OCI-M1 (cell line): ENCODE measurements at places on chromosomes 3 and 15.

DNA sequence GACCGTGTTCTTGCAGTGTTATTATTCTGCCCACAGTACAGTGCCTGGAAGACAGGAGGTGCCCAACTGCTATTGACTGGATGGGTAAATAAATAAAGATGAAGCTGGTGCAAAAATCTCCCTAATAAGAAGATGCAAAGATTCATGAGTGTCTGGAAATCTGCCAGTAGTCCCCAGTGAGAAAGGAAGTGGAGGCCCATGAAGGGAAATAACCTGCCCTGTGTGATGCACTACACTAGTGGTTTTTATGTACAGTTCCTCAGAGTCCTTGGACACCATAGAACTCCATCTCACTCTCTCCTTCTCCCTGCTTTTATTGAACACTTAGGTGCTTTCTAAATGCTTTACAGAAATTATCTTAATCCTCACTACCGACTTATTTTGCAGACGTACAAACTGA, 8.3 kb upstream of the SUCLG2 start:
- DNase-seq = no peak

- DNase-seq = no peak
Observed at GRCh38 chr3:80055306-80055705, 287.5 kb upstream of the ROBO1 start.

DNA sequence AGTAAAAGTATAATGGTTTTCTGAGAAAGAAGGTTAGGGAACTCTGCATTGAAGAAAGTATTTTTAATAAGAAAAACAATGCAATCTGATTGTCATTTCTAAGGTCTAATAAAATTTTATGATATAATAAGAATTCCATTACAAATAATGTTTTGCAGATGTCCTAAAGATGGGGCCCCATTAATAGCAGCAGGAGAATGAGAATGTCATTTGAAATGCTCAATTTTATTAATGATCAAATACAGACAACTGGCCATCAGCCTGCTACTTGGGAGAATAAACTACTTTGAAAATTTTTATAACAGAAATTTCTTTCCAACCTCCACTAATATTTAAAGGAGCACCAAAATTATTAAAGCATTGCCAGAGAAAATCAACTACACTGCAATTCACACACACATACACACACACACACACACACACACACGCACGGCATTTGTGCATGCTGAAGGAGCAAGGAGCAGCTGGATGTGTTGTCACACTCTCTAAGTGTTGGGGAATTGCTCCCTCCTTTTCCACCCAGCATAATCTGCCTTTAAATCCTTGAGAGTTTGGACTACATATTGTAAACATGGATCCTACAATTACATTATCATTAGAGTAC, 109.5 kb downstream of the THRB start:
- DNase-seq = no peak

DNA sequence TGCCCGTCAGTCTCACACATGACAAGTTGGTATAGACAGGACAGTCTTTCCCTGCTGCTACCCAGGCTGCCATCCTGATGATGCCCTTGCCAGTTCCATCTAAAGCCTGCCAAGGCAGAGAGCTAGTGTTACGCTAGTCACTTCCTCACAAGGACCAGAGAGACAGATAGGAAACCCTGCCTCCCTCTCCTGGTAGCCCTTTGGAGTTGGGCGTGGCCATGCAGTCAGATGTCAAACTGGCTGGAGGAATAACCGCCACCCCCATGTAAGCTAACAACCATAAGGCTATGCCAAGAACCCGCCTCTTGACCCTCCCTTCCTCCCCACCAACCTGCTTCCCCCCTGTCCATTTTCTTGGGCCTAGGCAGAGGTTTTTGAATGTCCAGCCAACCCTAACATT, 2.8 kb downstream of the TMEM115 start:
- DNase-seq = peak; percentile 10

GRCh38 chr3:129238945-129239705, 10.3 kb upstream of the COPG1 start:
- peak; percentile 96 for DNase-seq

DNA sequence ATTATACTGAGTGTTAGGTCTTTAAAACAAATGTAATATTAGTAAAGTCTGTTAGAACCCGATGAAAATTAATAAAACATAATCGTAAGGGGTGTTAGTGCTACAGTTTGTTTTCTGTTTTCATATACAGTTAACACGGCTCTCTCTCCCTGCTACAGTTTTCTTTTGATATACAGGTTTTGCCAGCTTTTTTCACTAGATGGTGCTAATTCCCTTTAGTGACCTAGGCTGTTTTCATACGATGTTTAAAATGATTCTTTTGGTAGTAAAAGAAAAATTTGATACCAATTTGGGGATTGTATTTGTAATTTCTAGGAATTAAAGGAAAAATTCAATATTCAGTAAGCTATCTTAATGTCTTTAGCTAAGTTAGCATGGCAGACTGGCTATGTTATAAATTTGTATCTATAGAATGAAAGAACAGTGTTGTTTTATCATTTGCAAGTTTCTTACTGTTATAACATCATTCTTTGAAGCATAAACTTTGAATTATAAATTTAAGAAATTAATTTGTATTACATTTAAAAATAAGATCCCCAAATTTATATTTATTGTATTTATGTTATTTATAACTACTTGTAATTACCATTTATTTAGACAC, 11.5 kb downstream of the APH1B start:
- DNase-seq = peak; percentile 79

DNA sequence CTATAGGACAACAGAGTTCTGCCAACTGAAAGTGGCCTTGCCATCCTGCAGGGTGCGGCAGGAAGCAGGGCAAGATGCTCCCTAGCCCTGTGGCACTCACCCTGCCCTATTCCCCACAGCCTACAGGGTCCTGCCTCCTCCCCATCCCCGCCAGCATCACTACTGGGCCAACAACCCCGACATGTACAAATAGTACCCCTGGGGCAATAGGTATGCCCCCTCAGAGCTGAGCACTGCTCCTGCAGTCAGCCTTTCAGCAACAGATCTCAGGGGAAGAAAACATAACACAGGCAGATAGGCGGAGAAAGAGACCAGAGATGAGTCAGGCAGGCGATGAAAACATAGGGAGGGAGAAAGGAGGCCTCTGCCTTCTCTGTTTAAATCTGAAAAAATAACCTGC, 74.7 kb downstream of the XXYLT1 start:
- no peak for DNase-seq

DNA sequence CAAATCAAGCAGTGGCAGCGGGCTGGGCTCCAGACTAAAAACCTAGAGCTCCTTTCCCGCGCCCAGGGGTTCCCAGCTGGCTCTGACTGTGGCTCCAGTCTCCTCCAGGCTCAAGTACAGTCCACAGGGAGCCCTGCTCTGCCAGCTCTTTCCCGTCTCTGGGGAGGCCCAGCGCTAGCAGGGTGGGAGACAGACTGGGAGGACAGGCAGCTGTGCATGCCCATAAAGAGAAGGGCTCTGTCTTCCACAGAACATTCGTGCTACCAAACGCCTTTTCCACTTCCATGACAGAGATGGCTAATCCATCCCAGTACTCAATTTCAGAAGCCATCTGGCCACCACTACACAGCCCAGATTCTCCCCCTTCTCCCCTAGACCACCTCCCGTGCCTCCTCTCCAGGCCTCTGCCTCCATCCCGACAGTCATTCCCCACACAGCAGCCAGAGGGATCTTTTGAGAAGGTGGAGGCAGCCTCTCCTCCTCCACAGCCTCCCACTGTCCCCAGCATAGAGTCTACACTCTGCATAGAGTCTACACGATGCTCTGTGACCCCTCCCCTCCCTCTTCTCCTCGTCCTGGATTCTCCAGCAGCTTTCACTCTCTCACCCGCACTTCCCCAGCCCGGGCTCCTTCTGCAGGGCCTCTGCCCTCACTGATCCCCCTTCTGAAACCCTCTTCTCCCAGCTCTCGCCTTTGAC, 6.8 kb upstream of the DUSP7 start:
- DNase-seq = no peak

GRCh38 chr15:51702710-51703109, 21.4 kb downstream of the SCG3 start:
- DNase-seq = peak; percentile 72

DNA sequence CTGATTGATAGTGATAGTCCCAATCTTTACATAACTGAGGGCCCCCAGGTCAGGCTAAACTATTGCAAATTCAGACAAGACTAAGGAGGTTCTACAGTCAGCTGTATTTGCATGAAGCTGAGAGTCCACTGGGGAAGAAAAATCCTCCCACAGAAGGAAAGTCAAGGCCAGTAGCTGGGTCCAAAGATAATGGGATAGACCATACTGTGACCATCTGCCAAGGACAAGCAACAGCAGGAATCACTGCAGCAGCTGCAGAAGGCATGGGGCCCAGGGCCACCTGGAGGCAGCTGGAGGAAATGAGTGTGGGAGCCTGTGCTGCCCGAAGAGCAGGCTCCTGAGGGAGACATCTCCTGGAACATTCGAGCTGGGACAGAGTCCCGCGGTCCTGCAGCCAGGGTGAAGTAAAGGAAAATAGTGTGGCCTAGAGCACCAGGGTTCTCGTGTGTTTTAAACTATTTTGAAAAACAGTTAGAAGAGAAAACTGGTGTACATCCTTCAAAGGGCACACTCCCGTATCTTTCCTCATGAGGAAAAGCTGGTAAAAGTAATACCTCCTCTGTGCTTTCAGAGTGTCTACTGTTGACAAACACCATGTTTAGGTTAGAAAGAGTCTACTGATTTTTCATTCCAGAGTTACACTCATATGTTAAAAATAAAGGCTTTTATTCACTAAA, 13.2 kb upstream of the TMEM212 start:
- peak; percentile 63 for DNase-seq

DNA sequence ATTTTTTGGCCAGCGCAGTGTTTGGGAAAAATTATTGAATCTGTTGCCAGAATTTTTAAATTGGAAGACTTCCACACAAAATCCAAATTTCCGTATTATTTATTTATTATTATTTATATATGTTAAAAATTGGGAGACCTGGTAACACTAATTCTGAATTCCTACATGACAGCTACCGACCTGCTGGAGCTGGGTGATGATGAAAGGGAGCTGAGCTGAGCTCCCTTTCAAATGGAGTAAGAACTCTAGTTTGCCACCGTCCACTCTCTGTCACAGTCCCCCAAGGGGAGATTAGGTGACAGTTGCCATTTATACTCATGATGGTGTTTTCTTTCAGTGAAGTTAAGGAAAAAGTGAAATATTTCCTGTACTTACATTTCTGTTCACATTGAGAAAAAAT, 1.4 kb downstream of the CRTC3 start:
- DNase-seq = peak; percentile 13

GRCh38 chr3:171790898-171791691, 19.2 kb downstream of the PLD1 start:
- DNase-seq = no peak

GRCh38 chr15:66075947-66076346, 177.6 kb downstream of the MEGF11 start:
- DNase-seq = no peak

GRCh38 chr3:54608041-54608440, 319.8 kb downstream of the LRTM1 start:
- DNase-seq = no peak

- DNase-seq = peak; percentile 4
Observed at GRCh38 chr3:21944251-21944650, 193.2 kb upstream of the ZNF385D start.

DNA sequence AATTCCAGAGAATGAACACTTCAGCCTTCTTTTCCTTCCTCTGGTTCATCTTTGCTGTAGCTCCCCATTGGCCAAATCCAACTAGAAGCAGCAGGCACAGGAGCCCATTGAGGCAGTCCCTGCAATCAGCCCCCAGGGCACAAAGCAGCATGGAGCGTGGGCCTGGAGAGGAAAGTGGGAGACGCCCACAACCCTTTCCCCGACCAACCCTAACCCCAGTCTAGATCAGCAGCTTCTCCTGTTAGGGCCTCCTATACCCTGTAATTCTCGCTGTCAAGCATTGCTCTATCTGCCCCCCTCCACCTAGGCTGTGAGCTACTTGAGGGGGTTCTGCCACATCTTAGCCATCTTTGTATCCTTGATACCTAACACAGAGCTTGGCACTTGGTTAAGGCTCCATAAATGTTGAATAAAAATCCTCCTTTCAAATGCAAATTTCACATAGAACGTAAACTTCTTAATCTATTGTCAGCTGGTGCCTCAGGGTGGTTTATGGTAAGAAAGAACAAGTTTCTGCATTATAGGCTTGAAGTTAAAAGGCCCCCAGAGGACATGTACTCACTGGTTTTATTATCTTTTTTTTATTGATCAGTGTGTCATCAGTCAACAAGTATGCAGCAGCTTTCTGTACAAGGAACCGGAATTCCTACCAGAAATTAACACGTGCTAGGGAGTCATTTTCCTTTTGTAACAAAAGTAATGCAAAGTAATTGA, 97.9 kb upstream of the PFN2 start:
- DNase-seq = no peak

- DNase-seq = no peak
Observed at GRCh38 chr3:73604451-73604850, 20.3 kb downstream of the PDZRN3 start.

GRCh38 chr3:190825386-190826016, 37.0 kb downstream of the GMNC start:
- DNase-seq = no peak

- DNase-seq = peak; percentile 74
Observed at GRCh38 chr15:49620199-49620598, 419 bp downstream of the FAM227B start.

DNA sequence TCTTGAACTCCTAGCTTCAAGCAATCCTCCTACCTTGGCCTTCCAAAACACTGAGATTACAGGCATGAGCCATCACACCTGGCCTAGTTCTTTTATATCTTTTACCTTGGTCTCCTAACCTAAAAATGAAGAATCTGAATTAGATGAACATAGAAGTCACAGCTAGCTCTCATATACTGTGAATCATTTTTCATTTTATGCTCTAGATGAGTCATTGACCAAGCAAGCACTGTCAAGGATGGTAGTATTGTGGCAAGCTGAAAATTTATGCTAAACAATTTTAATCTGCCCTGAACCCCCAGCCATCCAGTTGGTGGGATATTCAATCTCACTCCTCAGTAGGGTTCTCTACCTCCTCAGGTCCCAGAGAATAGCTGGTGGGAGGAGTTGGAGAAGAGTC, 48.3 kb upstream of the DNAJC13 start:
- DNase-seq = no peak

- peak; percentile 29 for DNase-seq
Observed at GRCh38 chr15:74529921-74530320, 11.1 kb upstream of the ARID3B start.

- no peak for DNase-seq
Observed at GRCh38 chr3:132088291-132088690, 53.5 kb upstream of the CPNE4 start.

- DNase-seq = no peak
Observed at GRCh38 chr3:195143221-195143620, 127.7 kb downstream of the XXYLT1 start.

DNA sequence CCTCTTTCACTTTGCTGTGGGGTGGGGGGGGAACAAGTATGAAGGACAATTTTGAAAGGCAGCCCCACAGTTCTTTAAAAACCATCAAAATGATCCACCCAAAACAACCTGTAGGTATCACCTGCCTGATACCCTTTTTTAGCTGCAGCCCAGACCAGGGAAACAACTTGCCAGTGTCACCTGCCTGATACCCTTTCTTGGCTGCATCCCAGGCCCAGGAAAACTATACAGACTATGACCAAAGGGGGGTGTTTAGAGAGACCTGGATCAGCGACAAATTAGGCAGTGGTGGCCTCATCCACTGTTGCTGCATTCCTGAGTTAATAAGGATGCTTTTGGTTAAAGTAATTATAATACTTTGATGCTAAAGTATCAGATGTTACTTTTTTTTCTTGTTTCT, 122.0 kb downstream of the VPS13C start:
- DNase-seq = no peak
